Activated T-cell treated with anti-CD3 and anti-CD28 coated beads for 4 hours (primary cell): ENCODE measurements at places on chromosomes 16 and 17.

DNA sequence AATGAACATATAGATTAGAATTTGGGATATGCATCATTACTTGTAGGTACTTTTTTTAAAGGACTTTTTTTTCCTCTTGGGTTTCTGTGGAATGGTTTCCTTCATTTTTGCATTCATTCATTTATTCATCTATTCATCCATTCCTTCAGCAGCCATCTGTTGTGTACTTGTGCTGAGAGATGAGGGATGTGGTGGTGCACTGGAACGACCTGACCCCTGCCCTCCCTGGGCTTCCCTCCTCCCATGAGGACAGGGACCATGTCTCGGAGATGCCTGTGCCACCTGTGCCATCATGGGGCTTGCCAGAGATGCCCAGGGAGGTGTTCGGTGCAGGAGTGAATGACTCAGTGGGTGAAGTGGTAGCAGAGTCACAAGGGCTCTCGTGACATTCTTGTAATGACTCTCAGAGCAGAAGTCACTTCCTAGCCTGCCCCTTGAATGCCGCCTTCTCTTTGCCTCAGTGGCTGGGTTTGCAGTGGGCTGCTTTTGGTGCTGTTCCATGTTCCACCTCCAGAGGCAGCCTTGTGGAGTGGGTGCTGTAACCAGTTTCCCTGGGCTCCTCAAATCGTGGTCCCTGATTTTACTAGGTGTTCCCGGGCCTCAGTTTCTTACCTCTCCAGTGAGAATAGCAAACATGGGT is 43.9 kb downstream of the CLEC16A start:
- DNase-seq, result peak; percentile 40

DNA sequence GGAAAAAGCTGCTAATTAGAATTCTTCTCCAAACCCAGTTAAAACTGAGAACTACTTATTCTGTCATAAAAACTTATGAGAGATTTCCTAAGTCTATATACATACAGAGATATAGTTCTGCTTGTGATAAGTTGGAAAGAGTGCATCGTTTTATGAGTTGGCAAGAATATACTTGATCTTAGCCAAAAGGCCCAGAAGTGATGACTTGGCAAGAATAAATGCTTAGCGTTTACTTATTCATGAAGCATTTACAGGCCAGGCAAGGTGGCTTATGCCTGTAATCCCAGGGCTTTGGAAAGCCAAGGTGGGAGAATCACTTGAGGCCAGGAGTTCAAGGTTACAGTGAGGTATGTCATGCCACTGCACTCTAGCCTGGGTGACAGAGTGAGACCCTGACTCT is 81.7 kb downstream of the CYB561 start:
- DNase-seq, result no peak

- no peak for DNase-seq
Measured at GRCh38 chr16:85710732-85711131, 22.0 kb upstream of the GINS2 start.

DNA sequence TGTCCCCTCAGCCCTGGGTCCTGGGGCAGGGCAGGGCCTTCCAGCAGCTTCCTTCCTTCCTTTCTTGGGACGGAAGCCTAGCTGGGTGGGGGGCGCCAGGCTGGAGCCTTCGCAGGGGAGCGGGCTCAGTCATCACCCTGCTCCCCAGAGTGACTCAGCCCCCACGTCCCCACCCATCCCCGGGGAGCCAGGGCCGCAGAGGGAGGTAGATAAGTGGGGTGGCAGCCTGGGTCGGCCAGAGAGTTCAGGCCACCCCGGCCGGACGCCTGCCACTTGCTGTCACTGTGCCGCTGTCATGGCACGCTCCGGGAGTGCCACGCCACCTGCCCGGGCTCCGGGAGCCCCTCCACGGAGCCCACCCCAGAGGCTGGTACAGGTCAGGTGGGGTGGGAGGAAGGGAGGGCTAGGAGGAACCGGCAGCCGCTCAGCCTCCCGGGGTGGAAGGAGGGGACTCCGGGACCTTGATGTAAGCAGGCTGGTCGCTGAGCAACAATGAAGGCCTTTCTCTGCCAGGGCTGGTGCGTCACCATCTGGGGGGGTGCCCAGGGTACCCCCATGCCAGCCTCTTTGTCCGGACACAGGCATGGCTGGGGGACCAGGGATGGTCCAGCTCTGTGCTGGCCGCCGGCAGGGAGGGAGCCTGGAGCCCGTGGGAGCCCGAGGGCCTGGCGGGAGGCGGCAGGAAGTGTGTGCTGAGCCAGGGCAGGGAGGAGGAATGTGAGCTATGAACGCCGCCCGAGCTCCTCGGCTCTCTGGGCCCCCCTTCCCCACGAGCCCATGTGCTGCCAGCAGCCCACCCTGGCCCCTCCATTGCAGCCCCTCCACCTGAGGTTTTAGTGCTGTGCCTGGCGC is 6.6 kb downstream of the NHERF2 start:
- DNase-seq, result no peak

GRCh38 chr16:81140930-81141780 is 45.0 kb upstream of the GCSH start:
- DNase-seq, result no peak

DNA sequence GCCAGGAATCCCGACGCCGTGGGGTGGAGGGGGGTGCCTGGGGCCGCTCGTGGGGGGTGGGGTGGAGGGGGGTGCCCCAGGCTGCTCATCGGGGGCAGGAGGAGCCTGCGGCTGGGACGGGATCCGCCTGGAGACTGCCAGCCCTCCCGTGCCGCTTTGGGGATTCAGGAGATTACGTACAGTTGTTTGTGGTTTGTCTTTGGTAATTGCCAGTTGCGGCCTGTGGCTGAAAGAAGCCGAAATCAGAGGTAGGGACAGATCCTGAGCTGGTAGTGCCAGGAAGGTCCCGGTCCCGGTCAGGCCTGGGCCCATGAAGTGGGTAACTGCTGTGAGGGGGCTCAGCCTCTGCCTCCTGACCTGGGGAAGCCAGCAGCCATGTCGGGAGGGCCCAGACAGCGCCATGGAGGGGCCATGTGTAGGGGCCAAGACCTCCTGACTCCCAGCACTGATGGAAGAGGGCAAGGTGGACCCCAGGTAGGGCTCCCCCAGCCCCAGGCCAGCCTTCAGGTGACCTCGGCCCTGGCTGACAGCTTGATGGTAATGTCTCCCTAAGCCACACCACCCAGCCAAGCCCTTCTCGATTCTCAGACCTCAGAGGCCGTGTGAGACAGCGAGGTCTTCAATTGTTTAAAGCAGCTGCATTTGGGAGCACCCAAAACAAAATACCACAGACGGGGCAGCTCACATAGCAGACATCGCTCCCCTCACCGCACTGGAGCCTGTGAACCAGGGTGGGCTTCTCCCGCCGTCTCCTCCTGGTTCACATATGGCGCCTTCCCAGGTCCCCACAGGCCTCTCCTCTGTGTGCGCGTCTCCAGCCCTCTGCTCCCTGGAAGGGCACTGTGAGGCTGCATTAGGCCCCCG is 34.9 kb upstream of the SSTR5 start:
- DNase-seq, result no peak

DNA sequence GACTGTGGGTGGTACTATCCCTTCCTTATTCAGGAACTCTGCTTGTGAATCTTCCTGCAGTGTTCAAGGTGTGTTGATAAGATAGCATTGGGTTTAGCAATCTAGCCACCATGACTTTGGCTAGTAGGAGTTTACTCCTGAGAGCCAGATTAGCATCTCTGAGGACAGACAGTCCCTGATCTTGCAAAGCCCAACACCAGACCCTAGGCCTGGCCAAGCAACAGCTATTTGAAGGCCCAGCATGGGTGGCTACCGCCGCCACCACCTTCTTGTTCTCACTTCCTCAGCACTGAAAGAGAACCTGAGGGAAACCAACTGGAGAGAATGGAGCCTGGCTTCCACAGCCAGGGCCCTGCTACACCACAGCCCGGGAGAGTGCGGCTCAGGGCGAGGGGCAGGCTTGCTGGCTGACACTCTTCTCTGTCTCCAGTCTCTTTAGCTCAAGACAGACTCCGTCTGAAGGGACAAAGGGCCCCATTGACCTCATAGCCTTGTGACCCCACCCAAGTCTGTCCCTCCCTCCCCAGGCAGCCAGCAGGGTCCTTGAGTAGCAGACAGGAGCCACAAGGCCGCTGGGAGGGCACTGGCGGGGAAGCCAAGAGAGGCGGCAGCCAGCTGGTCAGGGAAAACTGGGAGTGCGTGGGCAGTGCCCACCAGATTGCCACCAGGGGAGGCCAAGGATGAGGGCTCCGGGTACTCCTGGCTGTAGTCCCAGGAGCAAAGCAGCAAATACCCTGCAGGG is 10.9 kb upstream of the ARHGAP23 start:
- no peak for DNase-seq

GRCh38 chr17:8826808-8827435 is 27.8 kb upstream of the MFSD6L start:
- DNase-seq, result no peak

DNA sequence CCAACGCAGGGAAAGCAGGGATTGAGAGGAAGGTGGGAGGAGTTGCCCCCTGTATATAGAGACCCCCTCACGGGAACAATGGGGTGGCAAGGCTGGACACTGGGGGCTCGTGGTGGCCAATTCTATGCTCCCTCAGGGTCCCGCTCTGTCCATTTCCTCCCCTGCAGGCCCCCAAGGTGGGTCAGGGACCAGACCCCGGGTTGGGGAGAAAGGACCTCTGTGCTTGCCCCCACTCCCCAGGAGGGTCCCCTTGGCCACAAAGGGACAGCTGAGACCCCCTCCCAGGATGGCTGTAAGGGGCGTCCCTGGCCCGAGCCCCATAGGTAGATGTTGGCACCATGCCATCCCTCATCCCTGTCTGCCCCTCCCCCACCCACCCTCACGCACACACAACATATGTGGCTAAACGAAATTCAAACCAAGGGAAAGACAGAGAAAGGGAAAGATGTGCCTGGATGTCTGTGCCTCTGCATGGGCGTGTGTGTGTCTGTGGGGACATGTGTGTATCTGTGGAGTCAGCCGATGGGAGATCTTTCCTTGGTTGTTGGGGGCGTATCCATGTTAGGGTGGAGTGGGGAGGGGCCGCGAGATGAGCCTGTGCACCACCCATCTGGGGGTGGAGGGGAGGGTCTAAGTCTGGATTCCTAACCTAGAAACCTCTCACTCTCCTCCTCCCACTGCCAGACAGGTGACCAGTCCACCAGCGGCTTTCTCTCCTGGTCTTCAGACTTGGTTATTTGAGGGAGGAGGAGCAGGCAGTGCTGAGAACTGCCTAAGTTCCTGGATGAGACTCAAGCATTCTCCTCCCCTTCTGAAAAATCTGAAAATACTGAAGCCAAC is 642 bp upstream of the NEUROD2 start:
- DNase-seq, result no peak

DNA sequence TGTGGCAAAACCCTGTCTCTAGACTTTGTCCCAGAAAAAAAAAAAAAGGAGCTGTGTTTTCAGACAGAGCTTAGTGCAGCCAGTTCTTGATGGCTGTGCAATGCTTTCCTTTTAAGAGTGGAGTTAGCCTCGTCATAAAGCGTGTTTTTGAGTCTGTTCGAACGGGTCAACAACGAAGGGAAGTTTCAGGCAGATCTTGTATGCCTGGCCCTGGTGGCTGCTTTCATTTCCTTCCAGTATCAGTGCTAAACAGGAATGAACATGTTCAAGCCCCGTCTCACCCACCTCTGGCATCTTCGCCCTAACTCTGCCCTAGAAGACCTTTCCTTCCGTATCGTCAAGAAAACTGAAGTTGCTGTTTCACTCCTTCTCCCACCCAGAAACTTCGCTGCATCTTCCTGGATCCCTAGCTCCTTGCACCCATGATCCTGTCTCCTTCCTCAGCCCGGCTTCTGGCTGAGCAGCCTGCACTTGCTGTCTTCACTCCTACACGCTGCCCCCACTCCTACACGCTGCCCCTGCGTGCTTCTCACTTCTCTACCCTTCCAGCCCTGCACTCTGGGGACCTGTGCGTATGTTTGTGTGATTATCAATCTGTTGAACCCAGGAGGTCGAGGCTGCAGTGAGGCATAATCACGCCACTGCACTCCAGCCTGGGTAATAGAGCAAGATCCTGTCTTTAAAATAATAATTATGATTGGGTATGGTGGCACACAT is 55.3 kb downstream of the USP10 start:
- DNase-seq, result no peak

- DNase-seq, result peak; percentile 21
Measured at GRCh38 chr16:48556913-48557351, 53.0 kb downstream of the N4BP1 start.

DNA sequence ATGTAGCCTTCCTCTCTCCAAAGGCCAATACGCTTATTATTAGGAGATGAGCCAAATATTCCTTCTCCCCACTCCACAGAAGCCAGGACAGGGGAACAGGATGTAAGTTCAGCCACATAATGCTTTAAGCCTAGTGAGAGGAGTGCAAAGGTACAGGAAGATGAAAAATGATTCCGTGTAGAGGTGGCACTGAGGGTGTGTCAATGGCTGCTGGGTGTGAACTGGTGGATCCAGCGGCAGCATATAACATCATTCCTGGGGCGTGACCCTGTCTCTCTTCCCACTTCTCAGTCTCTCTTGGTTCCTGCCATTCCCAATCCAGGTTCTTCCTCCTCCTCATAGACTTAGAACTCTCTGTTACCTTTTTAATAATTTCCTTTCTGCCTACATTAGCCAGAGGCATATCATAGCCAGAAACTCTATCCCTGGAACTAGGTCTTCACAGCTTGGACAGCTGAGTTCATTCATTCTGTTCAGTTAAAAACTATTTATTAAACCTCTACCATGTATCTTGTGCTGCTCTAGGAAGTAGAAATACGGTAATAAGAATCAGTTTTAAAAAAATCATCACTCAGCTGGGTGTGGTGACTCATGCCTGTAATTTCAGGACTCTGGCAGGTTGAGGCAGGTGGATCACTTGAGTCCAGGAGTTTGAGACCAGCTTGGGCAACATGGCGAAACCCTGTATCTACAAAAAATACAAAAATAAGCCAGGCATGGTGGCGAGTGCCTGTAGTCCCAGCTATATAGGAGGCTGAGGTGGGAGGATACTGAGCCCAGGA is 58.0 kb upstream of the FAM20A start:
- no peak for DNase-seq

GRCh38 chr16:46857368-46857945 is 26.5 kb upstream of the C16orf87 start:
- no peak for DNase-seq

DNA sequence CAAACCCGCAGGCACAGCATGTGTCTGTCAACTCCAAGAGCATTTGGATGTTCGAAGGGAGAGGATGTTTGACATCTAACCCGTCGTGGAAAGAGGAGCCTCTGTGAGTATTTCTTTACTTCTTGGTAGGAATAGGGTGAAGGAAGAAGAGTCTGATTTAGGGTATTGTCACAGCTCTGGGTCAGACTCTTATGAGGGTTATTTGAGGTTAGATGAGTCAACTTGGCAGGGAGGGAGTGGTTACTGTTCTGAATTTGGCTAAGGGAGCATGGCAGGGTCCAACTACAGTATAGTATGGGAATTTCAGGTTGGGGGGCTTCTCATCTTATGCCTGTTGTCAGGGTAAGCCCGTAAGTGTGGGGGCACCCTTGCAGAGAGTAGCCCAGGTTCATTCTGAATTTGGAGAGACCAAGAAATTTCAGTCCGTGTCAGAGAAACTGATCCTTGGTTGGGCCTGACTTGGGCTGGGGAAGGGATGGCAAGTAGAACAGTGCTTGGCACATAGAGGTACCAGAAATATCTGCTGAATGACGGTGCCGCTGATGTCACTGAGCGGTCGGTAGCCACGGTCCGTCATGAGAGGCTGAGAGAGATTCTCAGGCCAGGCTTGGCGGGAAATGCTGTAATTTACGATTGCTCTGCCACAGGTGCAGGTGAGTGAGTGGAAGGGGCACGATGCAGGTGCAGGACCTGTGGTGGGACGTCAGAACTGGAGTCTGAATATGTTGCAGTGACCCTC is 43.2 kb downstream of the MYH3 start:
- no peak for DNase-seq
